ENCODE measurements at places on chromosomes 5 and 9.

- no peak for DNase-seq
Observed at GRCh38 chr9:28177142-28177541, 603.9 kb upstream of the C9orf72 start.

DNA sequence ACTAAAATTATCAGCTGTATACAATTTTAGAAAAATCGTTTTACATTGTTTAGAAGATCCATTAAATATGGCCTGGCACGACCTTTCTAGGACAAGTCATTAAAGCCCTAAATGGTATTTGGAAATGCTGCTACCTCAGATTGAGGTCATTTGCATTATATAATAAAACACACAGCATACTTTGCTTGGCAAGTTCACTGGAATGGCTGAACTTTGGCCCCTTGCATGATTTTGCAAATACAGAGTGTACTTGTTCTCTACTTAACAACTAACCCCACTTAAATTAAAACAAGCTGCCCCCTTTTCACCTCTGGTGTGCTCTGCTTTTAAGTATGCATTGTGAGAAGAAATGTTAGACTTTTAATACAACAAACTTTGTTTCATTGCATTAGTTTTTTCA lies 860.1 kb downstream of the PTPRD start:
- no peak for DNase-seq

DNA sequence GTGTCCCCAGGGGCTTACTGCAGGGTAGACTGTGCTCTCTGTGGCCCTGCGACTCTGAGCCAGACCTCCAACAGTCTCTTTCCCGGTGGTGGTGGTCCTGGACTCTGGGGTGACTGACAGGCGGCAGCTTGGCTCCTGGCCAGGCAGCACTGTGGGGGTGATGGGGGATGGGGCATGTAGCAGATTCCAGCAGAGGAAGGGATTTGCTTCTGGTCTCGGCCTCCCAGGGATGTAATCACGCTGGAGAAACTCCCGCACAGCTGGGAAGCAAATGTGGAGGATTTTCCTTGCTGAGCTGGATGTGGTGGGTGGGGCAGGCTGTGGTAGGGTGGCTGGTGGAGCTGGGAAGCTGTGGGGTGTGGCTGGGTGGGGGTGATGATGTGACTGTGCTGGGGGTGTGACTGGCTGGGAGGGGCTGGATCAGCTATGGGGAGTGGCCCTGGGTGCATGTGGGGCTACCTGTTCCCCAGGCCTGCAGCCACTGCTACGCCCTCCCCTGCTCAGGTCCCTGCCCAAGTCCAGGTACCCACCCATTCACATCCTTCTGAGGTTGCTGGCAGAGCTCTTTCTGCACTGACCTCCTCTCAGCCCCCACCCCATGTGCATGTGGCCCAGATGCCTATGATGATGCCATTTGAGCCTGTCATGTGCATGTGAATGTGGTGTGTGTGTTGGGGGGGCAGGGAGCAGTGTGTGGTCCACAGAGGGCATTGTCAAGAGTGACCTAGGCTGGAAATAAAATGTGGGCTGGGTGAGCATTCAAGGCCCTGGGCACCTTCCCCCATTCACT lies 3.8 kb downstream of the NDST1 start:
- DNase-seq: no peak

- DNase-seq: no peak
Observed at GRCh38 chr5:33886283-33886682, 5.5 kb downstream of the ADAMTS12 start.

- no peak for DNase-seq
Observed at GRCh38 chr5:42994246-42994554, 45.9 kb downstream of the ANXA2R start.

GRCh38 chr5:121029536-121030245 lies 565.6 kb downstream of the PRR16 start:
- DNase-seq: no peak

- no peak for DNase-seq
Observed at GRCh38 chr5:75042522-75042921, 9.8 kb downstream of the GCNT4 start.

GRCh38 chr5:113302120-113302519 lies 132.7 kb downstream of the TSSK1B start:
- no peak for DNase-seq

- DNase-seq: no peak
Observed at GRCh38 chr9:113481176-113481787, 17.8 kb downstream of the RGS3 start.

DNA sequence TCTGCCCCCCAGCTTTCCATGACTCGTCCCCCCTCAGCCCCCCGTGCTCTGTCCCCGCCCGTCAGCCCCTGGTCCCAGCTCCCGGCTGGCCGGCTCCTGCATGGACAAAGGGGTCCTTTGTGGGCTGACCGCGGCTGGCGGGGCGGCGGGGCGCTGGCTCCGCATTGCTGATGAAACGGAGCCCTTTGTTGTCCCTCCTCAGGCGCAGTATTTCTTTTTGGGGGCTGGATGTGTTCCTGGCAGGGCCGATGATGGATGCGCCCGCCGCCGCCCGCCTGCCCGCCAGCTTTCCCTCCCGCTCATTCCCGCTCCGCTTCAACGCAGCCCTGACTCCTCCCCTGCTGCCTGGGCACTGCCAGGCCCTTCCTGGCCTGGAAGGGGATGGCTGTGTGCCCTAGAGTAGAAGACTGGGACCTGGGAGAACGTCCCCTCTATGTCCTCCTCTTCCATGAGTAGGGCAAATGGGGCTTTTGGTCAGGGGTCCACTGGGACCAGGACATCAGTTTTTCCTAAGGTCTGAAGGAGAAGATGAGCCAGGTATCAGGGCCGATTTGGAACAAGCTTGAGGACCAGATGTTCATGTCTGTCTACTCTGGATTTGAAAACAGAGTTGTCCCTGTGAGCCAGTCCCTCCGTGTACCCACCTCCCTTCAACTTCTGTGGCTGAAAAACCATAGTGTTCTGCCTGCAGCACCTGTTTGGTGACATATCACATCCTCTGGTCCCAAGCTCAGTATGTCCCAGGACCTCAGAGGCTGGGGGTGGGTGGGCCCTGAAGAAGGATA lies 29.0 kb downstream of the CXXC5 start:
- no peak for DNase-seq

GRCh38 chr9:134130503-134131375 lies 5.1 kb upstream of the WDR5 start:
- DNase-seq: no peak

DNA sequence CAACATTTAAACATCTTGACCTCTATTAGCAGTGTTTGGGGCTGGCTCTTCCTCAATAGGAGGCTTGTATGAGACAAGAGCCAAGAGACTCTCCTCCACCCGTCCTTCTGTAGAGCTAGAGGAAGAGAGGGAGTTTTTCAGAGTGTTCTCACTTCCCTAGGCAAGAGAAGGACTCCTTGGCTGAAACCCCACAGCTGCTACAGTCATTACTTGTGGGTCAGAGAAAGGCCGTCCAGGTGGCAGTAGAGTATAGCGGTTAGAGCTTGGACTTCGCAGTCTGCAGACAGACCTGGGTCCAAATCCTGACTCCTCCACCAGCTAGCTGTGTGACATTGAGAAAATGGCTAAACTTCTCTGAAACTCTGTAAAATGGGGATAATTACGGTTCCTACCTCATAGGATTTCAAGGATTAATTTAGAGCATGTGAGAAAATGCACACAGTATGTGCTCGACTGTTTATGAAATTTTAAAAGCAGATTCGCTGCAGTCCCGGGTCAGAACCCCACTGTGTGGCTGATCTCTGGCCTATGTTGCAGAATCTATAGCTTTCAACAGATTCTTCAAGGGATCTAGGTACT lies 80.8 kb upstream of the ARAP3 start:
- no peak for DNase-seq

- DNase-seq: no peak
Observed at GRCh38 chr5:1093361-1093760, 18.5 kb downstream of the SLC12A7 start.

DNA sequence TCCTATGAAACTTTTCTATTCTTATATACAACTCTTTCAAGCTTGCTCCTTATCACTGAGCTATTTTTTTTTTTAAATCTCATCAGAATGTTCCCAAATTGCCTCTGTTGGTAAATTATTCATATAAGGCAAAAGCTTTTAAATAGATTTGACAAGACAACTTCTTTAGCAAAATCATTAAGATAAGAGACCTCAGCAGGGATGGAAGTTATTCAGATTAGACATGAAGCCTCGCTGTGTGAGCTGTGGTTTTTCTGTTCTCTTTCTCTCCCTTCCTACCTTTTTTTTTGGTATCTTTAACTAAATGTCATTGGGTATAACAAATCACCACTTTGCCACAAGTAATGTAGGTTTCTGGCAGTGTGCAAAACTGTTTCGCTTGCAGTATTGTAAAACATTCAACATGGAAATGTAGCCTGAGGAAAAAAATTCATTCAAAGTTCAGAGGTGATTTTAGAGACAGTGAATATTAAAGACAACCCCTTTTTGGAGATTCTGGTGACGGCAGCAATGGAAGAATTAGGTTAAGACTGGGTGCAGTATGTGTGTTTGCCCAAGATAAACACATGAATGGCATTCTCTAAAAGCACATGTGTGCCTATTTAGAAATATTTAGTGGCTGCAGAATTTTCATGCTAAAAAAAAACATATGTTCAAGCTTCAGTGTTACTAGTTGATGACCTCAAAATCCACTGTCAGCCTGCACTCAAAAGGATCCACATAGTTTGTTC lies 467.1 kb downstream of the ZNF608 start:
- DNase-seq: no peak
